Hematopoietic multipotent progenitor cell (in vitro differentiated cells): ENCODE measurements at places on chromosomes 6 and 20.

- no peak for DNase-seq
Measured at GRCh38 chr20:63177134-63177784, 38.7 kb downstream of the YTHDF1 start.

DNA sequence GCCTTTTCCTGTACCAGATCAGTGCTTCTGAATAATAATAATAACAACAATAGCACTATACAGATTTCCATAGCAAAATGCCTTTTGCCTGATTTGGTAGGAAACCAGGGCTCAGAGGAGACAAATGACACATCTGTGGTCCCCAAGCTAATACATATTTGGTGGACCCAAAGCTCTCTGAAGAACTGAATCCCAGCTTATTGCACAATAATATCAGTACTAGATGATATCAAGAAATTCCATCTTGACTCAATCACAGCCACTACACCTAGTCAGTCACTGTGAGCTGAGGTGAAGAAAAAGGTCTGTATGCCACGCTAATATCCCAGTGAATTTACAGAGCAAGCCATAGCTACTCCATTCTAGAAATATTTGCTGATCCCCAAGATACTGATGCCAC is 270.6 kb upstream of the RIN2 start:
- no peak for DNase-seq

- DNase-seq: no peak
Measured at GRCh38 chr6:138817799-138818198, 21.9 kb downstream of the ECT2L start.

GRCh38 chr20:1622450-1622849 is 2.6 kb upstream of the SIRPB1 start:
- peak; percentile 50 for DNase-seq

DNA sequence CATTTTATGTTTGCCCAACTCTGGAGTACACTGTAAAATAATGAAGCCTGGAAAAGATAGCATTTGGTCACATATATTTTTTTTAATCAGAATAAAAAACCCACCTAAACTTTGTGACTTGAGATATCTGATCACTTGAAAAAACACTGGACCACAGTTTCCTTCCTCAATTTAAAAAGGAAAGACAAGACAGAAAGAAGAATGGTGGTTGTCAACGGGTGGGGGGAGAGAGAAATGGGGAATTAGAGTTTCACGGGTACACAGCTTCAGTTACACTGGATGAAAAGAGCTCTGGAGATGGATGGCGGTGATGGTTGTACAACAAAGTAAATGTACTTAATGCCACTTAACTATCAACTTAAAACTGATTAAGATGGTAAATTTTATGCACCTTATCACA is 14.7 kb upstream of the DST start:
- DNase-seq: peak; percentile 38

- DNase-seq: no peak
Measured at GRCh38 chr20:24318569-24319352, 150.7 kb upstream of the SYNDIG1 start.

- DNase-seq: peak; percentile 89
Measured at GRCh38 chr6:6591778-6592465, 3.4 kb downstream of the LY86 start.

DNA sequence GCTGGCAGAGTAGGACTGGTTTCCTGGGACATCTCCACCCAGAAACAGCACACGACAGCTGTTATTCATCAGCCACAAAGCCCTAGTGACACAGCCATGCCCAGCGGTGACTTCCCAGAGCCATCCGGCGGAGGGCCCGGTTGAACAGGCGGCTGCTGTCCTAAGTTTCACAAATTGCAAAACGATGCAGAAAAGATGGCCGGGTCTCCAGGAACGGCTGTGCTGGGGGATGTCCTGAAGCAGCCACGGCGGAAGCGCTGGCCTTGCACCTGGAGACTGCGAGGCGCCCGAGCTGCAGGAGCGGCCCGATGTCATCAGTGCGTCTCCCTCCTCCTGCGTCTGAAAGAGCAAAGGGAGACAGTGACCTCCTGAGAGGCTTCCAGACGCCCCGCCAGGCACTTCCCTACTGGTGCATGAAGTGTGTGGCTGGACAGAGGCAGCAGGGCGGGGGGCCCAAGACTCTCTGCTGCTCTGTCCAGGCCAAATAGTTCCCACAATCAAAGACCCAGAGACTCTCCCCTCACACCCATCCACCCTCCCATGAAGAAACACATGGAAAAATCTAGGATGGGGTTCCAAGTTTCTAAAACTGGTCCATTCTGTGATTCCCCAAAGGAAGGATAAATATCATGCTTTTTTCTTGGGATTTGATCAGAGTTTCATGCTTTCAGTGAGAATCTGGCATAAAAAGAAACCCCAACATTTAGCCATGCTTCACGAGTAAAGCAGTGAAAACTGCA is 44.0 kb downstream of the SSR1 start:
- DNase-seq: no peak

GRCh38 chr20:63863798-63864544 is 1.1 kb upstream of the TPD52L2 start:
- DNase-seq: peak; percentile 59

GRCh38 chr6:125944434-125944816 is 12.1 kb upstream of the HINT3 start:
- no peak for DNase-seq

- no peak for DNase-seq
Measured at GRCh38 chr6:20349225-20349624, 52.5 kb upstream of the E2F3 start.

DNA sequence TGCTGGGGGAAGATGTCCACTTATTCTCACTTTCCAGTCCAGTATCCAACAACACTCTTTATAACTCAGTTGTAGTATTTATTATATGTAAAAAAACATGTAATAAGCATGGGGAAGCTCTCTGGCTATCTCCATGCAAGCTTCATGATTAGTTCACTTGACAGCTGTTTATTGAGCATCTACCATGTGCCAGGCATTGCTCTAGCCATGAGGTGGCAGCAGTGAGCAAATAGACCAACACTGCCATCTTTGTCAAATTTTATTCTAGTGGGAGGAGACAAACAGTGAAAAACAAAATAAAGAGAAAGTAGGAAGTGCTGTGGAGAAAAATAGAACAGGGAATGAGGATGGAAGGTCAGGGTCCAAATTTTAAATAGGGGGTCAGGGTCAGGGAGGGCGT is 131.8 kb downstream of the CFAP61 start:
- no peak for DNase-seq

GRCh38 chr20:49785852-49786175 is 26.8 kb upstream of the SLC9A8 start:
- no peak for DNase-seq

GRCh38 chr6:81889377-81890053 is 137.0 kb upstream of the TENT5A start:
- DNase-seq: no peak

GRCh38 chr6:104689551-104690205 is 170.0 kb downstream of the HACE1 start:
- no peak for DNase-seq

- no peak for DNase-seq
Measured at GRCh38 chr6:74554041-74554440, 651.8 kb downstream of the COL12A1 start.

- no peak for DNase-seq
Measured at GRCh38 chr6:34536251-34536958, 19.7 kb downstream of the SPDEF start.

GRCh38 chr20:17457588-17458190 is 73.5 kb downstream of the BFSP1 start:
- no peak for DNase-seq

DNA sequence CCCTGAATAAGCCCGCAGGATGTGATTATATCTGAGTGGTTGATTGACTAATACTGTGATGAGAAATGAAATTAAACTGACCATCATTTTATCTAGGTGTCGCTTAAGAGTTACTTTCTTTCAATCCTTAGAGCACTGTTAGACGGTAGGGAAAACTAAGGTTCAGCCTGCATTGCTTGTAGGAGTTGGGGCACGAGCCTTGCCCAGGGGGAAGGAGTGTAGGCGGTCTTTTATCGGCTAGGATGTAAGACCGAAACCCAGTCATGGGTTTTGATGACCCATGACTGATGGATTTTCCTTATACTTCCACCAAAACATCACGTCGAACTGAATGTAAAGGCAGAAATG is 392 bp upstream of the TASP1 start:
- DNase-seq: no peak

DNA sequence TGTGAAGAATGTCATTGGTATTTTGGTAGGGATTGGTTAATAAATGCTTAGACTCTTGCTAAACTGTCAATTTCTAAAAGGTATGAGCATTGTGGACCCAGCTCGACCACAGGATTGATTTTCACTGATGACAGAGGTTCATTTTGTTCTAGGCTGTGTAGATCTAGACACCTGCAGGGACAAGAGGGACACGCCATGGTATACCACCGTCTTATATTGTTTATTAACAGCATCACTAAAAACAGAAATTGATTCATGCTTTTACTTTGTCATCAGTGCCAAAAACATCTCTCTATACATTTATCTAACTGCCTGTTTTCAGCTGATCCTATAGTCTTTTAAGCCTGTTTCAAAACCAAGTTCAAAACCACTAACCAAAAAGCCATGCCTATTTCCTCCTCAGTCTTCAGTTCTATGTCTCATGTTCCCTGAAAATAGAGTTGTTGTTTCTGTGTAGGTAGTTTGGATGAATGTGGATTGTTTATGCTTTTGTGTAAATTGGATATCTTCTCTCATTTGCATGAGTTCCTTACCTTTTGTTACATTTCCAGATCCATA is 109.8 kb downstream of the JAG1 start:
- no peak for DNase-seq

DNA sequence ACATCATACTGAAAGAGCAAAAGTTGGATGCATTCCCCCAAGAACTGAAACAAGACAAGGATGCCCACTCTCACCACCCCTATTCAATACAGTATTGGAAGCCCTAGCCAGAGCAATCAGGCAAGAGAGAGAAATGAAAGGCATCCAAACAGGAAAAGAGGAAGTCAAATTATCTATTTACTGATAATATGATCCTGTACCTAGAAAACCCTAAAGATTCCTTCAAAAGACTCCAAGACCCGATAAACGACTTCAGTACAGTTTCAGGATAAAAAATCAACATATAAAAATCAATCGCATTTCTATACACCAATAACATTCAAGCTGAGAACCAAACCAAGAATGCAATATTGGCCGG is 14.5 kb downstream of the CDK19 start:
- DNase-seq: no peak

DNA sequence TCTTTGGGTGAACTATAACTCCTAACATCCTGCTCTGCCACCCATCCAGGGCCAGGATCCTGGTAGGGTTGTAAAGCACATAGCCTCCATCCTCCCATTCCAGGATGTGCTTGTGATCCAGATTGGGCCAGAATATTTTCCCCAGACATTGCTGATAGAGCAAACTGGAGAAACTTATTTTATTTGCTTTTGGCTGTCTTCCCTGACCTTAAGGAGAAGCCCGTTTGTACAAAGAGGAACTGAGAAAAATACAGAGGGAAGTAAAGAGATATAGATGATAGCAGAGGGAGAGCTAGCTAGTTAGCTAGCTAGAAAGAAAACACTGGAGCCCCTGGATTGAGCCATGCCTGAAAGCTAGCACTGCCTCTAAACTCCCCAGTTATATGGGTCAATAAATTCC is 9.0 kb upstream of the HDAC2 start:
- DNase-seq: no peak

- DNase-seq: no peak
Measured at GRCh38 chr6:109194880-109195279, 99.6 kb downstream of the CEP57L1 start.

DNA sequence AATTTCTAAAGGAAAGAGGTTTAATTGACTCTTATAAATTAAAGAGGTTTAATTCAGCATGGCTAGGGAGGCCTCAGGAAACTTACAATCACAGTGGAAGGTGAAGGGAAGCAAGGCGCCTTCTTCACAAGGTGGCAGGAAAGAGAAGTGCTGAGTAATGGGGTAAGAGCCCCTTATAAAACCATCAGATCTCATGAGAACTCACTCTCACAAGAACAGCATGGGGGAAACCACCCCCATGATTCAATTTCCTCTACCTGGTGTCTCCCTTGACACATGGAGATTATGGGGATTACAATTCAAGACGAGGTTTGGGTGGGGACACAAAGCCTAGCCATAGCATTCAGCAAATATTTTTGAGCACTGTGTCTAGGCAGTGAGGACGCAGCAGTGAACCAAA is 3.9 kb upstream of the IPCEF1 start:
- no peak for DNase-seq

- no peak for DNase-seq
Measured at GRCh38 chr20:48898896-48899530, 22.5 kb upstream of the ARFGEF2 start.

GRCh38 chr6:111558690-111559187 is 46.9 kb downstream of the TRAF3IP2 start:
- no peak for DNase-seq

DNA sequence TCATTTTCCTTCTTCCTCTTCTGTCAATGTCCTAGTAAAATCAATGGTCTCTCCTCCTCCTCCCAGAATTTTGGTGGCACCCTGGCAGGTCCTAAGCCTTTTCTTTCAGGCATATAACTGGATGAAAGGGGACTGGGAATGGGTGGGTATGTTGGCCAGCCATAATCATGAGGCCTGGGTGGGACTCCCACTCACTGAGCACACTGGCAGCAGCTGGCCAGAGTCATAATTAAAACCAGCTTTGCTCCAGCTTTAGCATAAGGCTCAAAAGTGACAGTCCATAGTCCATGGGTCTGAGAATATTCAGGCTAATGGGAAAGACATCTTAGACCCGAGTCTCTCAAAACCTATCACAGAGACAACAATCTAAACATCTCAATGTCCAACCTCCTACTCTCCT is 190.0 kb upstream of the BTBD3 start:
- DNase-seq: no peak

- no peak for DNase-seq
Measured at GRCh38 chr6:33815854-33816253, 12.1 kb upstream of the MLN start.

GRCh38 chr20:37343212-37343993 is 2.5 kb upstream of the SRC start:
- no peak for DNase-seq

- peak; percentile 84 for DNase-seq
Measured at GRCh38 chr6:157823528-157824370, 703 bp downstream of the SNX9 start.

- no peak for DNase-seq
Measured at GRCh38 chr6:36924131-36924530, 30.4 kb upstream of the PI16 start.

DNA sequence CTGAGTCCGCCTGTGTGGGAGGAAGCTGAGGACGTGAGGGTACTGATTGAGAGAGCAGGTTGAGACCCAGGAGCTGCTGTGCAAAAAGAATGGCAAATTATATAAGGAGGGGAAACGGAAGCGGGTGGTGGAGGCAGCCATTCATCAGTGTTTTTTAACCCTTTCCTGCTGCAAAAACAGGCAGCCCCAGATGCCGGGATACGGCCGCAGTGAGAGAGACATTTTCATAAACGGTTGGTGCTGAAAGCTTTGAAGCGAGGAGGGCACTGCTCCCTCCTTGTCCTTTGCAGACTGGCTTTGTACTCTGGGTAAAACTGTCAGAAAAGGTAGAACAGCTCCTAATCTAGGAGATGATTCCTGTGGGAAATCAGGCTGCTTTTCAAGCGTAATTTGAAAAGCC is 56.4 kb downstream of the TTI1 start:
- peak; percentile 29 for DNase-seq
